Stimulated activated CD4-positive, alpha-beta T cell treated with anti-CD3 and anti-CD28 coated beads, Interleukin-1b, Interleukin-23, amount 100 ng/mL, for 24 hours (primary cell): ENCODE measurements at places on chromosomes 4 and X.

DNA sequence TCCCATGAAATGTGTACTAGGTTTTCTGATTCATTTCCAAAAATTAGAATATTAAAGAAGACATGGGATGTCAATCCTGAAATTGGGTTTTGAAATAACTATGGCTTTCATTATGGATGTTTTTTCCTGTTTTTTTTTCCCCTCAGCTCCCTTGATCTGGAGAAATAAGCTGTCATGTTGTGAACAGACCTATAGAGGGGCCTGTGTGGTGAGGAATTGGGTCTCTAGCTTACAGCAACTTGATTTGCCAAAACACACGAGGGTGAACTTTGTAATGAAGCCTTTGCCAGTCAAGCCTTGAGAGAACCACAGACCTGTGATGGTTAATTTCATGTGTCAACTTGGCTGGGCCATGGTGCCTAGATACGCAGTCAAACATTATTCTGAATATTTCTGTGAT lies 2413.6 kb downstream of the PCDH7 start:
- DNase-seq: no peak

GRCh38 chrX:136759968-136760367 lies 20.8 kb downstream of the ARHGEF6 start:
- DNase-seq: no peak

DNA sequence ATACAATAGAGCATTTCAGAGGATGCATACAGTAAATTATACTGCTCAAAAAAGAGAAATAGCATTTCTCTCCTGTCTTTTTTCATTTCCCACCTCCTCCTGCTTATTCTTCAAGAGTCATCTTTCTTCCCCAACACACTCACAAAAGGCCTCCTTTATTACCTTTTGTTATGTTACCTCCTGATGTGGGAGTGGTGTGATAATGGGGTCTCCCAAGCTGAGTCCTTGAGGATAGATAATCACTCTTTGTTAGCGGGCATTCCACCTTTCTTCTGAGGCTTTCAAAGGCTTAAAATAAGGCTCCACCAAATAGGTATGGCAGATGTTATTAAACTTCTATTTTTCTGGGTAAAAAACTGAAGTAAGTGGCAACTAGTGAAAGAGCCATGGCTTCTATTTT lies 159.8 kb downstream of the CPEB2 start:
- no peak for DNase-seq

- DNase-seq: no peak
Observed at GRCh38 chr4:141376769-141377168, 156.1 kb downstream of the ZNF330 start.

DNA sequence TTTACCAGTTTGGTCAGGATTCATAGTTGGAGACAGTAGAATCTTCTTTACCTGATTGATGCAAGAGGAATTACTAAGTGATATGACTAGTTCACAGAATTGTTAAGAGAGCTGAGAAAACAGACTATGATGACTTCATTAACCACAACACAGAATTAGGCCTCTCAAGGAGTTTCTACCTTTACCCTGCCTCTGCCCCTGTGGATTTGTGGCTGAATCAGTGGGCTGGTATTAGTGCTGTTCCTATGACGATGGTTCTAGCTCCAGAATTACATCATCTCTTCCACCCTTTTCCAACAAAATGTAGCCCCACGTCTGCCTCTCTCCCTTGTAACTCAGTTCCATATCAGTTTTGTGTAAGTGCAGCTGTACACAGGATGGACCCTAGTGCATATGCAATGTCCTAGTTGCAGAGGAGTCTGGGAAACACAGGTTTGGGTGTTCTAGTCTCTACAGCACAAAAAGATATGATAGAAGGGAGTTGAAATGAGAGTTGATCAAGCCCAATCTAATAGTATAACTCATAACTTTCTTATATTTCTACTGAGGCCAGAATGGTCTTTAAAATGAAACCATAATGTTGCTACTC lies 99.3 kb downstream of the ANXA5 start:
- DNase-seq: no peak

DNA sequence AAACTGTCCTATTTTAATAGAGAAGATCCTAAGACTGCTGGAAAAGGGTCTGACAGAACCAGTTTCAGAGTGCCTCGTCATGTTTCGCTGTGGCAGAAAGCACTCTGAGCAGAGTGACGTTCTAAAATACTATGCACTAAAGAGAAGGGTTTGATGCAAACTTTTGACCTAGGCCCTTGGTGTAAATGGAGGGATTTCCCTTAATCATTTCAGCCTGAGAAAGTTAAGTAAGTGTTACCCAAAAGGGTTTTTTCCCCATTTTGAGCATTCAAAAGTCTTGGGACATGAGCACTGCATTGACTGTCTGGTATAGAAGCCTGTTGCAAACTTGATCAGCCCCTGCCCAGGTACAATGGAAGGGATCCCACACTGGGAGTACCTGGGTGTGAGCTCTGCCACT lies 157.5 kb upstream of the ATOH1 start:
- DNase-seq: no peak

GRCh38 chr4:77600521-77601451 lies 4.8 kb upstream of the CXCL13 start:
- no peak for DNase-seq

GRCh38 chrX:102341867-102342266 lies 94.9 kb downstream of the NXF2 start:
- DNase-seq: no peak

DNA sequence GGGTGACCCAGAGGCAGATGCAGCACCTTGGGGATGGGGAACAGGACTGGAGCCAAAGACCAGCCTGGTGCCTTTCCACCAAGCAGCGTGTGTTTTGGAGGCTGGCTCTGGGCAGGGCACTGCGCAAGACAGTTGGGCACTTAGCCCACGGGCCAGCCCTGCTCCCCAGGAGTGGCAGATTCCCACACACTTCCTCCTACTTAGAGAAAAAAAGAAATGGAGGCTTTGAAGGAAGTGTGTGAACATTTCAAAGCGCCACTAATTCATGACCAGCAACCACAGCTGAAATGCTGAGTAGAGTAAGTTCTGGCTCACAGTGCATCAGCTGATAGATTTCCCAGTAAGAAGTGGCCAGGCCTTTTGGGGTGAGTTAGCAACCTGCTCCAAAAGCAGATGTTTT lies 54.9 kb upstream of the LGI2 start:
- no peak for DNase-seq
